ENCODE measurements at places on chromosomes 6 and 20.

DNA sequence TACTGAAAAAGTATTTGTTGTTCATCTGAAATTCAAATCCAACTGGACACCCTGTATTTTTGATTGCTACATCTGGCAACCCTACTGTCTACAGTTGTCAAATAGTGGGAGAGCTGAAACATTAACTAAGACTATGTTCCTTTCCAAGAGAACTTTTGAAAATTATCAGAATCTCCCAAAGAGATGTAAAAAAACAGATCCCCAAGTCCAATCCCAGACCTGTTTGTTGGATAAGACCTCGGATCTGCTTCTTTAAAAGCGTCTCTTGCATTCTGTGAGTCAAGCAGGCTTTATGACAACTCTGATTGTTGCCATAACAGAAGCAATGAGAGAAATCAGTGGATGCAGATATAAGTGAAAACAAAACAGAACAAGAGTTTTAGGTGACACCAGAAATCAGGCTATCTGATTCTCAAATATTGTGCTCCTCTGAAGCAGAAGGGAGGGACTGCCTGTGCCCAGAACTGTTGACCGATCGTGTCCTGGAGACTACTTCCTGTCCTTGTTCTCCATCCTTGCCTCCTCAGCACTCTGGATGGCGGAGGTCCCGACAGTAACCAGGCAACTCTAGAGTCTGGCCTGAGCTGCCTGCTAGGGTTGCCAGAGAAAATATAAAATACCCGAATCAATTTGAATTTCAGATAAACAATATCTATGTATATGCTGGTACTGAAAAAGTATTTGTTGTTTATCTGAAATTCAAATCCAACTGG is 853.8 kb downstream of the MAFB start:
- DNase-seq: no peak

GRCh38 chr6:109036574-109037294 is 57.9 kb downstream of the SESN1 start:
- DNase-seq: no peak

GRCh38 chr20:61252601-61253263 is 671 bp downstream of the CDH4 start:
- DNase-seq: no peak

GRCh38 chr20:60009826-60010616 is 51.8 kb downstream of the CDH26 start:
- DNase-seq: no peak

DNA sequence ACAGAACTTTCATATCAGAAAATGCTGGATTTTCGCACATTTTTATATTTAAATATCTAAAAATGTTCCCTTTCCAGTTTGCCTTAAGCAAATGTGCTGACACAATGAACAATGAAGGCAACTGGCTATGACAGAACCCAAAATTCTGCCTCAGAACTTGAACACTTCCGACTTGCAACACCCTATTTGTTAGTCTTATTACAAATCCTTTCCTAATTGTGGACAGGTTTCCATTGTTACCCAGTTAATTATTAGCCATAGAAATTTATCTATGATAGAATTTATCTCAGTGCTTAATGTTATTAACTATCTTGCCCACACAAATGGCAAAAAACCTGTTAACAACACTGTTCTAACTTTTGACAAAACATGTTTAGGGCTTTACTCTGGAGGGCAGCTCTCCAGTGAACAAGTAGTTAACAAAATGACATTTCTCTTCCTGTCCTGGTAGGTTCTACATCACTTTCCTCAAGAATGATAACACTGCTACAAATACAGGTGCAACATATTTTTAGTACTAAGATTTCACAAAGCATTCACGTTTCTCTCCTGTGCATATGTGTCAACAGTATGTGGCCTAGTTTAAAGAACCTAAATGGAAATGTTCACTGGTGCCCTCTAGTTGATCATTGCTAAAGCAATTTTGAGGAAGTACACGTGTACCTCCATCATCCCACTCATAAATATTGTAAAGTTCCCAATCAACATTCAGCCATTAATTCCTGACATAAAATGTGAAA is 58.4 kb downstream of the HIVEP2 start:
- no peak for DNase-seq
